ENCODE measurements at places on chromosomes 11 and 22.

DNA sequence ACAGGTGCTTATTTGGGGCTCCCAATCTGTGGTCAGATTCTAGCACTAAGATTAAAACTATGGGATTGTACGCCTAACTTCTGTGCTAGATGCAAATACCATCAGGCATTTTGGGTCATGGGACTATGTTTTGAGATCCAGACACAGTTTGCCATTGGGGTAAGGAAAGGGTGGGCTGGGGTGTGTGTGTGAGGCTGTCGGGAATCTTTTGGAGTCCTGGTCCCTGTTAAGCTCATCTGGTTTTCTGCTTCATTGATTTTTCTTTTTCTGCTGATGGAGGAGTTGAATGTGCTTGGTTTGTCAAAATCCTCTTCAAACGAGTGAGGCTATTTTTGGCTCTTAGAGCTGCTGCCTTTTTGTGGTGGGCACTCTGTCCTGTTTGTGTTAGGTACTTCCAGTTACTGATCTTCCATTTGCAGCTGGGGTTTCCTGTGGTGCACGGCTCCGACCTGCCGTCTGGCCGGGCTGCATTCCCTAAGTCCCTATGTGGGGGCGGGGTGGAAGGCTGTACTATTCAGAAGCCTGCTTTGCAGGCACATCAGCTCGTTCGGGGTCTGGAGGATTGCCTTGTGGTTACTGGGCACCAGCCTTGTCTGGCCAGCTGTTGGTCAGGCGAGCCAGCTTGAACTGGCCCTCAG lies 2.9 kb downstream of the BCR start:
- no peak for DNase-seq

GRCh38 chr11:92439133-92439532 lies 214.5 kb downstream of the FAT3 start:
- no peak for DNase-seq

GRCh38 chr22:23526596-23527316 lies 53.3 kb downstream of the IGLL1 start:
- DNase-seq: no peak

DNA sequence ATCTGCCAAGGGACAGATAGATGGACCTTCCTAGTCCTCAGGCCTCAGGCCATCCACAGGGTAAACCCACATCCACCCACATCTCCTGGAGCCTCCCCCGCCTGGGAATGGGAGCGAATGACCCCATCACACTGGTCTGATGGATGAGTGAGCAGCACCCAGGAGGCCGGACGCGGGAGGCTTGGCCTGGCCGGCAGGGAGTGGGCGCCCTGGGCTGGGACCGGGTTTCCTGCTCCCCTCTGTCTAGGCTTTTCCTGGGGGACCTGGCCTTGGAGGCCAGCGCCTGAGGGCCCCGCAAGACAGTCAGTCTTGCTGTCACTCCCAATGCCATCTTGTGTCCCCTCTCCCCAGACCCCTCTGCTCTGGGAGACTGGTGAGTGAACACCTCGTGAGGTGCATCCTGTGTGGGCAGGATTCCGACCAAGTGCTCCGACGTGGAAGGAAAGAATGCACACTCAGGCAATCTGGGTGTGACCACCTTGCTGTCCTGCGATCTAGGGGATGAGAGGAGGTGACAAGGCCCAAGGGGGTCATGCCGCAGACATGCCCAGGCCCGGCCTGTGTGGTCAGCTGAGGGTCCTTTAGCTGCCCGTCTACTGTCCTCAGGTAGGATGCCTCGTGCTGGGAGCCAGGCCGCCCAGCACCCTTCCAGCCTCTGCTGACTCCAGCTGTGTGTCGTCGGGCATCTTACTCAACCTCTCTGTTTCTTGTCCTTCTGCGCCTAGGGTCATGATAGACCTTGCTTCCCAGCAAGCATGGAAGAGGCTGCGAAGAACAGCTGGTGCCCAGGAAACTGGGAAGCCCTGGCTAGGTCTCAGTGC lies 26.5 kb upstream of the WNT7B start:
- no peak for DNase-seq

DNA sequence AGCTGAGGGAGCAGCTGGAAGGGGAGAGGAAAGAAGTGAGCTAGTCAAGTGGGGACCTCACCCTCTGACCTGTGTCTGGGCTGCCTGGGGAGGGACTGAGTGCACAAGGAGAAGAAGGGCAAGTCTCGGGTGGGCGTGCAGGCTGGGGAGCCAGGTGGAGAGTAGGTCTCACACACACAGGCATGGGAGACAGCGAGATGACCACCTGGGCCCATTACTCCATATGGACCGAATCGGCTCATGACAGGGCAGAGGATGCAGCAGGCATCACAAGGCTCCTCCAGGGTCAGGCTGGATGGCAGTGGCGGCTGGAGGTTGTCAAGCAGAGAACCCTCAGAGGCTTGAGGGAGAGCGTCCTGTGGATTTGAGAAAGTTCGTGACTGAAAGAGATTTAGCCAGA lies 63.5 kb downstream of the CEP164 start:
- no peak for DNase-seq

DNA sequence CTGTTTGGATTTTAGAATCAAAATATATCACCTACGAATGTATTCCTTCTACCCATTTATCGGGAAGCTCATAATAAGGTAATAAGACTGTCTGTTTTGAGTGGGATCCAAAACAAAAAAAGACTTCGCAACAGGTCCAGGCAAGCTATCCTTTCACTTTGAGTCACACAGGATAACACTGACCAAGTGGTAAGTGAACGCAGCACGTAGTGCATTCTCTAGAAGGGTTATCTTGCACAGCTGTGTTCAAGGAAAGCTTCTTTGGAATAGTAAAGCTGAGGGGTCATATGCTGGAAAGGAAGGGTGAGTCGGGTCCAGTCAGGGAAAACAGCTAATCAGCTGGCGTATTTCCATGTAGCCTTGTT lies 22.3 kb upstream of the NRGN start:
- no peak for DNase-seq

GRCh38 chr11:66363805-66364535 lies 7.6 kb downstream of the SLC29A2 start:
- DNase-seq: no peak
